ENCODE measurements at places on chromosomes 1 and 21.
A peak's percentile ranks its signal among the peaks of the same experiment; 100 is the strongest.

GRCh38 chr21:46483300-46484295 is 24.9 kb downstream of the DIP2A start:
- no peak for DNase-seq

DNA sequence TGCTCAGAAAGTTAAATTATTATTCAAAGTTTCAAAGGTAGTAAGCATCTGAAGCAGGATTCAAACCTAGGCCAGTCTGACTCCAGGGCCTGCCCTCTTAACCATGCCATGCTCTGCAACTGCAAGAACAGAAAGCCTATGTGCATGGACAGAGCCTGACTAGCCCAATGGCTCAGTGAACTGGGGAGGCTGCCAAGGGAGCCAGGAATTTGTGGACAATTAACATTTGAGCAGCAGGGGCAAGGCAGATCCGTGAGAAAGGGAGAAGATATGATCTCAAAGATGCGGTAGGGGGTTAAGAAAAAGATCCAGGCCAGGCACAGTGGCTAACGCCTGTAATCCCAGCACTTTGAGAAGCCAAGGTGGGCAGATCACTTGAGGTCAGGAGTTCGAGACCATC is 6.5 kb upstream of the ATP1A4 start:
- DNase-seq: no peak

GRCh38 chr1:243628476-243628907 is 221.6 kb downstream of the AKT3 start:
- DNase-seq: no peak

DNA sequence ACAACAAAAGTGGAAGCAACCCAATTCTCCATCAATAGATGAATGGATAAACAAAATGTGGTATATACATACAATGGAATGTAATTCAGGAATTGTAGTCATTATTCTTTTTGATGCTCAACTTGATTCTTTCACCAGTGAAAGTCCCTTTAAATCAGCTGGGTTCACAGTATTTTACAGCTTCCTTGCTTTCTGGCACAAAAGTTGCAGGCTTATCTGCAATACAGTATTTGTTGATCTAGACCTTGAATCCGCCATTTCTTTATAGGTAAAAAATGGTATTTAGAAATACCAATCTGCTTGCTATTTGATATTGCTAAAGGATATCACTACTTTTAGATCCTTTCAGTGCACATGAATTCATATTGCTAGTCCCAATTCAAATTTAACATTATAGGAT is 44.7 kb upstream of the ERO1B start:
- no peak for DNase-seq

GRCh38 chr1:237562242-237562823 is 328.4 kb downstream of the ZP4 start:
- DNase-seq: no peak

DNA sequence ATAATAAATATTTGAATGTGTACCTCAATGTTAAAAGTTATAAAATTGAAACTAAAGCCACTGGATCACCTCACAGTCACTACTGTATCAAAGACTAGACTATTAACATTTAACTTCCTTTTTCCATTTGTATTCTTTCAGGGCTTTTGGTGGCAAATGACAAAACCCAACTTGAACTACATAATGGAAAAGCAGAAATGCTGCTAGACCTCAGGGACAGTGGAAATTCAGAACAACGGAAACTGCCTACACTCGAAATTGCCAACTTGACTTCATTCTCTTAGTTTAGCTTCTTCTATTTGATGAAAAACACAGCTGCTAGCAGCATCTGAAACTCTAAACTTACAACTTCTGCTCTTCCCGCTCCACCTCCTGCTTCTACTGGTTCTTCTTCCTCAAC is 34.9 kb upstream of the NTNG1 start:
- DNase-seq: no peak

DNA sequence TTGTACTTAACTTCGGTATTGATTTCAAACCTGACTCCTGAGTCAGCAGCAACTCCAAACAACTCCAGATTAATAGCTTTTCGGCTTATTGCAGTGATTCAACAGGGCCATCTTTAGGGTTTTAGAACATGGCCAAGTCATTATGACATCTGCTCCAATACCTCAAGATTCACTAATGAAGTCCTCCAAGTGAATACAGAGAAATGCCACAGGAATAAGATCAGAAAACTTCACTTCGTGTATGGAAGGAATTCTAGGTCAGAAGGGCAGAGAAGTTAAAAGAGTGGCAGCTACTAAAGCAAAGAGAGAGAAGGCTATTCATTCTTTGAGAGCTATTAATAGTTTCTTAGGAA is 7.6 kb upstream of the C1orf116 start:
- DNase-seq: no peak

DNA sequence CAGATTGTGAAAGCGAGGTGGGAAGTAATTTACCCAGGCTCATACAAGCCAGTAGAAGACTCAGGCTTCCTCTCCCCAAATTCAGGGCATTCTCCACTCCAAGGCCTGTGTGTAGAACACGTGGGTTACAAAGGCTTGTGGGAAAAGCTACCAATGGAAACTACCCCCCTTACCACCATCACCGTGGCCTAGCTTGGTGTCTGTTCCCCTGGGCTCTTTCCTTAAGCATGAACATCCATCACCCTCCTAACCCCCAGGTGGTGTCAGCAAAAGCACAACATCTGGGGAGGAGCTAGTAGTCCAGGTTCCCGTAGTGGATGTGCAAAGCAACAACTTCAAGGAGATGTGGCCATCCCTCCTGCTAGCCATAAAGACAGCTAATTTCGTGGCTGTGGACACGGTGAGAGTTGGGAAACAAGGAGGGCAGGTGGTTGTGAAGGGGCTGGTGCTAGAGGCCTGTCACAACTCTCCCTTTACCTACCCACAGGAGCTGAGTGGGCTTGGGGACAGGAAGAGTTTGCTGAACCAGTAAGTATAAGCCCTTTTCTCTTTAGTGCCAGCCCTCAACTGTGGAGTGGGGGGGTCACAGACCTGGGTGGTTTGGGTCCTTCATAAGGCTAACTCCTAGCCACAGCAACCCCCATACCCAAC is 701 bp upstream of the MUTYH start:
- no peak for DNase-seq

DNA sequence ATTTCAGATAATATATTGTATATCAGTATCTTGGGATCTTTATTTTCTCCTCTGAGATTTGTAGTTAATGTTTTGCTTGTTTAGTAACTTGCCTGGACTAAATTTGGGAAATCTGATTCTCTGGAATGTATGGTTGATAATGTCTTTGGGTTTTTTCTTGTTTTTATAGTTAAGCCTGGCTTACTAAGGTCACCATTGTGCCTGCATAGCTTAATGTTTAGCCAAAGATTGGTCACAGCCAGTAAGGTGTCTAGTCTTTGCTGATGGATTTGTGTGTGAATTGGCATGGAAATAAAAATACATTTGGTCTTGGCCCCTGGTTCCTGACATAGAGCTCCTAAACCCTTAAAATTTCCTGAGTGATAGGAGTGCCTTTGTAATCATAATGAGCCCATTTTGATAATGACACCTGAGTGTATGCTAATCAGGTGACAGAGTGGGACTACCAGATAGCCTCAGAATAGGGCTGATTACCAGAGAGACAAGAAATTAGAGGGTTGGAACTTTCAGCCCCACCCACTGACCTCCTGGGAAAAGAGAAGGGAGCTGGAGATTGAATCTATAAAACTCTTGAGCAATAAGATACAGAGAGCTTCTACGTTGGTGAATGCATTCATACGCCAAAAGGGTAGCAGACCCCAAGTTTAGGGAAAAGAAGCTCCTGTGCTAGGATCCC is 47.9 kb upstream of the NUF2 start:
- DNase-seq: no peak

- DNase-seq: no peak
Observed at GRCh38 chr1:110390096-110390495, 730 bp downstream of the SLC16A4 start.

GRCh38 chr1:20100632-20101355 is 18.5 kb downstream of the PLA2G2D start:
- DNase-seq: peak; percentile 27

- DNase-seq: no peak
Observed at GRCh38 chr1:226980565-226981385, 40.7 kb downstream of the COQ8A start.

- no peak for DNase-seq
Observed at GRCh38 chr1:1225238-1225845, 6.5 kb downstream of the SDF4 start.

GRCh38 chr1:25848531-25848930 is 10.7 kb downstream of the AUNIP start:
- no peak for DNase-seq

- no peak for DNase-seq
Observed at GRCh38 chr1:30798389-30799232, 41.0 kb upstream of the LAPTM5 start.

DNA sequence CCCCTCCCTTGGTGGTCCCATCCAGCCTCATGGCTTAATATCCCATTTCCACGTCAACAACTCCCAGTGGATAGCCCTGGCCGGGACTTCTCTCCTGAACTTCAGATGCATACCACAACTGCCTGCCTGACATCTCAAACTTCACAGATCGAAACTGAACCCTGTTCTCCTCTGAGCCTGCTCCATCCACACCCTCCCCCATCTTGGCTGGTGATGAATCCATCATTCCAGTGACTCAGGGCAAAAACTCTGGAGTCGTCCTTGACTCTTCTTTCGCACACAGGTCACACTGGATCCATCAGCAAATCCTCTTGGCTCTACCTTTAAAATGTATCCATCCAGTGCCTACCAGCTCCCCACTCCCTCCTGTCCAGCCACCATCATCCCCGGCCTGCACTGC is 3.9 kb downstream of the TAS1R2 start:
- DNase-seq: no peak

GRCh38 chr1:118812555-118812954 is 175.6 kb downstream of the TBX15 start:
- DNase-seq: no peak

- no peak for DNase-seq
Observed at GRCh38 chr21:30243691-30244090, 27.8 kb upstream of the CLDN8 start.

- DNase-seq: no peak
Observed at GRCh38 chr1:46315669-46316403, 12.3 kb downstream of the UQCRH start.

DNA sequence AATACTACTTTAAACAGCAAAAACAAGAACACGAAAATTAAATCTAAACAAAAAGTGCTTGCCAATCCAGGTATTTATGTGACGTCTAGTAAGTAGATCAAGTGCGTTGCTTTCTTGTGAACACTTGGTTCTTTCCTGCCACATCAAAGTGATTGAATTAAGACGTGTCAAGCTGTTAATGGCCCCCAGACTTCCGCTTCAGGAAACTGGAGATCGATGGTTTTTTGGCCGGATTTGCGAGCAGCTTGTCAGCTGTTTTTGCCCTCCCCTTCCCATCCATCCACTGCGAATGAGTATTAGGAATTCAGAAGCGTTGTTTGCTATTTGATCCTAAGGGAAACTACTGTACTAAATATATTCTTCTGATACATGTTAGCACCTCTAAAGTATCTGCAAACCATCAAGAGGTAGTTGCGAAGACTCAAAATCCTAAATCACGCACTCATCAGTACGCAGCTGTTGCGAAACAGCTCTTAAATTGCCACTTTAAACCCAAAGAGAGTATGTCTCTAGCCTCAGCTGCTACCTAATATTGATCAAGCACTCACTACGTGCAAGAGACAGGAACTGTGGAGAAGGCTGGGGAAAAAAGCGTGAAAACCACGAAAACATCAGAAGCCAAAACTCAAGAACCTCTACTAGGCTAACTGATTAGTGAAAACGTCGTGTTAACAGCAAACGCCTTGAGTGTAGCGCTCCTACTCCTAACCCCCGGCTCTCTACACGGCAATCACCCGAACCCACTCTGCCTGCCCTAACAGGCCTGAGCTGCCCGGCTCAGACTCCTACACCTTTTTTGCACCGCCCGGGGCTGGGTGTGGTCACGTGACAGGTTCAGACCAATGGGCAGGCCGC is 473 bp upstream of the BRDT start:
- DNase-seq: peak; percentile 43

DNA sequence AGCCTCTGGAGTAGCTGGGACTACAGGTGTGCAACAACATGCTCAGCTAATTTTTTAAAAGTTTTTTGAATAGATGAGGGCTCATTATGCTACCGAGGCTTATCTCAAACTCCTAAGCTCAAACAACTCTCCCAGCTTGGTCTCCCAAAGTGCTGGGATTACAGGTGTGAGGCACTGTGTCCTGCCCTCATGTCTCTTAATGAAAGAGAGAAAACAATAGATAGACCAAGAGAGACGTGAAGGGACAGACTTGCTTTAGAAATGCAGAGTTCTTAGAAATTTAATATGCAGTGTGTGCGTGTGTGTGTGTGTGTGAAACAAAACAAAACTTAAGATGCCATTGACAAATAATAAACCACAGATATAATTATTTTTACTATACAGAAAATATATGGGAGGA is 105.2 kb downstream of the ST3GAL3 start:
- DNase-seq: no peak

- peak; percentile 95 for DNase-seq
Observed at GRCh38 chr1:206784471-206784903, 12.2 kb upstream of the IL10 start.

GRCh38 chr1:110785055-110785454 is 87.9 kb upstream of the CD53 start:
- no peak for DNase-seq

- DNase-seq: no peak
Observed at GRCh38 chr1:13662493-13662892, 37.5 kb upstream of the PRDM2 start.

GRCh38 chr1:162587347-162587746 is 25.8 kb downstream of the UAP1 start:
- no peak for DNase-seq

DNA sequence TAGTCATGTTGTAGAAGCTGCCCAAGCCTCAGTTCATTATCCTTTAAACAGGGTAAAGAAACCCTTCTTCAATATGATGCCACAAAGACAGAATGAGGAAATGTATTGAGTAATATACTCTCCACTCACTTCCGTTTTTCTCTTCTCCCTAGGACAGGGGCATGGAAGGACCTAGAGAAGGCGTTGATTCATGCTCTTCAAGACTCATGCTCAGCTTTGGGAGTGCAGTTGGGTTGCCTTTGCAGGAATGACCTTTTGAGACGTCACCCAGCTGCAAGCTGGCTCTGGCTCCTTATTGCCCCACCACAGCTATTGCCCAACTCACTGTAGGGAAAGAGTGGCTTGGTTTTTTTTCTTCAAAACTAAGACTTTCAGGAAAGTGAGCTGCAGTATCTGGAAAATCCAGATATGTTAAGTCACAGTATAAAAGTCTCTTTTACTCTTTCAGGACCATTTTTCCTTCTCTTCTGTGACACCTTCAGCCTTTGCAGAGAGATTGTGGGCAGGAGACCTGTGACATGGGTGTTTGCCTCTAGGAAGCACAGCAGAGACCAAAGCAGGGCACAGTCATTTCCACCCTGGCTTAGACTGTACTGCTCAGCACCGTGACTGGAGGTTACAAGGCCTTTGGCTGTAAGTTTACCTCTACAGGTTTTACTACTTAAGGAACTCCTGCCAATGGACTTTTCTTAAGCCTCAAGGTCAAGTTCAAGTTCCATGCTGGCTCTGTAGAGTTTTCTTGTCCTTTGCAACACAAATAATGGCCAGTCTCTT is 39.5 kb downstream of the XCL2 start:
- no peak for DNase-seq

GRCh38 chr1:103783944-103784377 is 34.3 kb downstream of the AMY1C start:
- no peak for DNase-seq

GRCh38 chr1:22089134-22089571 is 36.6 kb downstream of the CDC42 start:
- DNase-seq: no peak

- DNase-seq: peak; percentile 16
Observed at GRCh38 chr21:45479691-45480675, 62.3 kb downstream of the SLC19A1 start.

GRCh38 chr1:95554408-95554807 is 320.4 kb downstream of the RWDD3 start:
- DNase-seq: no peak
